ENCODE measurements at places on chromosomes 6 and 20.

GRCh38 chr6:105771313-105771970 is 314.7 kb upstream of the PRDM1 start:
- DNase-seq, result no peak

GRCh38 chr20:34557936-34558319 is 590 bp upstream of the MAP1LC3A start:
- no peak for DNase-seq

DNA sequence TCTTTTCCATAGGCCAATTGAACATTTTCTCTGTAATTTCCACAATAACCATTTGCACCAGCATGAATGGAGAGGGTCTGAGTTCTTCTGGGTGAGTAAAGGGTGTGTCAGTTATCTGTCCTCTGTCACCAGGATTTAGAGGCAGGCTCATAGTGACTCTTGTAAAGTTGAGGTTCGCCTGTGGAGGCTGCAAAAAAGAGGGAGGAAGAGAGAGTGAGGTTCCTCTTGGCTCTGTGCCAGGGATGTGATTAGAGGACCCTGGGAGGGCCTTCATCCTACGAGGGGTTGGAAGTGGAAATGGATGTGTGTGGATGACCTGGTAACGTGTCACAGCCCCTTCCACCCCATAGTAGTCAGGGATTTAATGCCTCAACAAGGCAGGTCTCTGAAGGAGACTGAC is 242.0 kb downstream of the ESR1 start:
- no peak for DNase-seq

DNA sequence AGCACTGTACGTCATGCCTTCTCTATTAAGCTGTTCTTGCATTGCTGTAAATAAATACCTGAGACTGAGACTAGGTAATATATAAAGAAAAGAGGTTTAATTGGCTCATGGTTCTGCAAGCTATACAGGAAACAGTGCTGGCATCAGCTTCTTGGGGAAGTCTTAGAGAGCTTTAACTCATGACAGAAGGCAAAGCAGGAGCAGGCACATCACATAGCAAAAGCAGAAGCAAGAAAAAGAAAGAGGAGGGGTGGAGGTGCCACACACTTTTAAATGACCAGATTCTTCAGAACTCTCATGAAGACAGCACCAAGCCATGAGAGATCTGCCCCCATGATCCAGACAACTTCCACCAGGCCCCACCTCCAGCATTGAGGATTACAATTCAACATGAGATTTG is 30.1 kb downstream of the CYB5R4 start:
- DNase-seq, result no peak

- no peak for DNase-seq
Observed at GRCh38 chr6:50637267-50637666, 76.1 kb upstream of the TFAP2D start.

GRCh38 chr6:34343806-34344205 is 48.7 kb downstream of the NUDT3 start:
- DNase-seq, result no peak

DNA sequence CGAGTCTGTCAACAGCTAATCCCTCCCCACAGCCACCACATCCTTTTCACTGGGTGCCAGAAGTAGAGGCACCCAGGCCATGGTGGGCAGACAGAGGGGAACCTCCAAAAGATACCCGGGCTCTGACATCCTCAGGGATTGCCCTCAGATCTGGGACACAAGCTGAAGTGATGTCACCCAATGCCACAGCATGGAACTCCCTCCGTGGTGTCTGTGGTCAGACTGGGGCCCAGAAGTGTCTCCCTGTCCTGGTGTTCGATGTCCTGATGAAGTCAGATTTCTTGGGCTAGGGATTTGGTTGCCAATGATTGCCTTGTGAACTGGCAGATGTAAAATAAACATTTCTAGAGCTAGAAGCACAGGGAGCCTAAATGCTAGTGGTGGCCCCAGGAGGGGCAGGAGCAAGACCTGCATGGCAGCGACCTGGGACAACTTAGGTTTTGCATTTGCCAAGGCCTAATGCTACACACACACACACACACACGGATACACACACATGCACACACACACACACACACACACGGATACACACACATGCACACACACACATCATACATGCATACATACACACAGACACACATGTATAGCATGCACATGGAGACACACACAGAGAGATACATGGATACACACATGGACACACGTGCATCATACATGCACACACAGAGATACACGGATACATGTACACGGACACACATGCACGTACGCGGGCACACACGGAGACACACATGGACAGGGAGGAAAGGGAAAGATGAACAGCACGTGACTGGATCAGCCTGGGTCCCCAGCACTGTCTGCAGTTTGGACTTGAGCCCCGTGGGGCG is 221.0 kb downstream of the NFATC2 start:
- no peak for DNase-seq

DNA sequence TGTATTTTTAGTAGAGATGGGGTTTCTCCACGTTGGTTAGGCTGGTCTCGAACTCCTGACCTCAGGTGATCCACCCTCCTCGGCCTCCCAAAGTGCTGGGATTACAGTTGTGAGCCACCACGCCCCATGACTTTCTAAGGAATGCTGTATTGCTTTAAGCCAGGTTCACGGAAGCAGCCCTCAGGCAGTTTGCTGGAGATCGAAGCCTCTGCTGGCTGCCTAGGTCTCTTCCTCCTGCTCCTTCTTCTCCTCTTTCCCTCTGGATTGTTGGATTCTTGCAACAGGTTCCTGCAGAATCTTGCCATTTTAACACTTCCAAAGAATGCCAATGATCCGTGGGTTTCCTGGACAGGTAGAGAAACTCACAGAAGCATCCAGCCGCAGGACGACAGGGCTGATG is 29.3 kb upstream of the B4GALT5 start:
- DNase-seq, result no peak

DNA sequence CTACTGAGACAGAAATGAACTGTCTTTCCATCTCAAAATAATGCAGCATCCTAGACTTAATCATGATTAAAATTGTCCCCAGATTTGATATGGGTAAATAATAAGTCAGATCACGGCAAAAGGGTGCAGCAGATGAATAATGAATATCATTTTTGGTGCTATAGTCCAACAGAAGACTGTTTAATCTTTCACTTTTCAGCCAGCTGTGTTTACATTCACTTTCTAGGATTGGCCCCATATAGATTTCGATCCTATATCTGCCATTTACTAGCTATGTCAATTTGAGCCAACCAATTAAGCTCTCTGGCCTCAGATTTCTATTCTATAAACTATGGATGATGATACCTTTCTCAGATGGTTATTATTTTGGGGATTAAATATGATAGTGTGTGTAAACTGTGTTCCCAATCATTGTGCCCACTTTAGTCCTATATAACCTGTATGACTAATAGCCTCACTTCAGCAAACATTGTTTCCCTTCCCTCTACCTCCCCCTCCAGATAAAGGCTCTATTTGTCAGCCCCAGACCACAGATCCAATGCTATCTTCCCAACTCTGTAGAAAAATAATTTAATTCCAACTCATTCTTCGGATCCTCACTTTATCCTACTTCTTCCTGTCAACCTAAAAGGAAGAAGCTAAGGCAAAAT is 53.6 kb upstream of the NT5E start:
- DNase-seq, result no peak

- DNase-seq, result no peak
Observed at GRCh38 chr6:105862936-105863607, 223.1 kb upstream of the PRDM1 start.

DNA sequence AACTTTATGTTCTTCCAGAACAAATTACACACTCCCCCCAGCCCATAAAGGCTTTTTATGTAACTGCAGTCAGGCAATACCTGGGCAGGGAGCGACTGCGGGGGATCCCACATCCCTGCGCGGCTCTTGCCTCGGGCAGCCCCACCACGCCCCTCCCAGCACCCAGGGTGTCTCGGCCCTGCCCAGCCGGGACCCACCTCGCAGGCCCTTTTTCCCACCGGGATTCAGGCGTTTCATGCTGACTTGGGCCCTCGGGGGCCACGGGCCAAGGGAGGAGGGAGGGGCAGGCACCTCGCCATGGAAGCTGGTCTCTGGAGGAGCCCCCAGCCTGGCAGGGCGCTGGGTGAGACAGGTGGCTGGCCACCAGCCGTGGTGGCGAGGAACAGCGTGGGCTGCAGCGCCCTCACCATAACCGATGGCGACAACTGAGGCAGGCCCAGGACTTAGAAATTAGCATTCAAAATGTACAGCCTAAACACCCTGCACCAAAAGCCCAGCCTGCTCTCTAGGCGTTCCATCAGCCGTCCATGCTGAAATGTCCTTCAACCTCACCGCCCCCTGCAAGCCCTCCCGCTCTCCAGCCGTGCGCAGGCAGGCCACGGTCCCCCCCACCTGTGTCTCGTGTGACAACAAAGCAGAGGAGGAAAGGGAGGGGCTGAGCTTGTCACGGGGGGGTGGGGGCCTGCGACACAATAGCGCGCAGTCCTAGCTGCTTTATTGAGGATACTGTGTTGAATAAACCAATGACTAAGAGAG is 15.1 kb upstream of the FOXC1 start:
- no peak for DNase-seq

GRCh38 chr6:136127873-136128272 is 122.2 kb downstream of the MTFR2 start:
- no peak for DNase-seq

DNA sequence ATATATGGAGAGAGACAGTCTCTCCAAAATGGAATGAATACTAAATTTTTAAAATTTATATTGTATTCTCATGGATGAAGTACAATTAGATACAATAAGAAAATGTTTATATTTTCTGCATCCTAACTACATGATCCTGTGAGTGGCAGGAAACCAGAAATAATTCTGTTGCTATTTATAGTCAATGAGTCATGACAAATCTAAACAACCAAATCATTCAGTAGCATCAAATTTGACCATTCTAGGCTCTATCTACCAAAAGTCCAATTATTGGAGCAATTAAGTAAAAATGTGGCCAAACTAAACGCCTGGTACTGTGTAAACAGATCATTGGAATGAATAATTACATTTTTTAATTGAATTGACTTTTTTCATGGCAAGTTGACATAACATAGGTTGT is 959.8 kb downstream of the EPHA7 start:
- no peak for DNase-seq

DNA sequence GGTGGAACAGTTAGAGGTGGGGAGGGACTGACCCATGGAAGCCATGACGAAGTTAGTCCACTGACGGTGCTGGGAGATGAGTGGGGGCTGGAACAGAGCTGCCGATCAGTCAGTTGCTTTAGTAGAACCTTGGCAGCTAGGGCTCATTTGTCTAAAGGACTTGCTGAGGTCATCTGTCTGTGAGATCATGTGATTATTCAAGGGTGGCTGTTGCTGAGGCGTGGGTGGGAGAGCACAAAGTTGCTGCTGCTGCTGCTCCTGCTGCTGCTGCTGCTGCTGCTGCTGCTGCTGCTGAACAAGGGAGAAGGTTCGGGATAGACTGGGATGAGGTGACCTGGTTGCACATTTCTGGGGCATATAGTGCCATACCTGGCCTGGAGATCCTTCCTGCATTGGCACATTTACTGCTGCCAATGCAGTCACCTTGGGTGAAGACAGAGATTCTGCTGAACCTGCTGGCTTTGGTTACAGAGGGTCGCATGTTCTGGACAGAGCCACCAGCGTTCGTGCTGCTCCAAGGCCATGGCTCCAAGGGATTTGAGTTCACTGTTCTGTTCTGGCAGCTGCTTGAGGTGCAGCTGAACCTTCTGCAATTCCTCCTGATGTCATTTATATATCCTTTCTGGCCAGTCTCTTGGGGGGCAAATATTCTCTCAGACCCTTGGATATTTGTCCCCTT is 840.5 kb downstream of the HACE1 start:
- DNase-seq, result no peak

DNA sequence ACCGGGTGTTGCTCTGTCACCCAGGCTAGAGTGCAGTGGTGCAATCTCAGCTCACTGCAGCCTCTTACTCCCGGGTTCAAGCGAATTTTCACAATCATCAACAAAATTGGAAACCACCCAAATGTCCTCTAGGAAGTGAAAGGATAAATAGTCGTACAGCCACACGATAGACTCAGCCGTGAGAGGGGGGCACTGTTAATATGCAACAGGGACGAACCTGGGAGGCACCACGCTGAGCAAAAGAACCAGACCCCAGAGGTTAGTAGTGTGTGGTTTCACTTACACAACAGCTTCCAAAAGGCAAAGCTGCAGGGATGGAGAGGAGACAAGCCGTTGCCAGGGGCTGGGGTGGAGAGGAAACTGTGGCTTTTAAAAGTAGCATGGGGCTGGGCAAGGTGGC is 30.1 kb upstream of the NTSR1 start:
- DNase-seq, result no peak

DNA sequence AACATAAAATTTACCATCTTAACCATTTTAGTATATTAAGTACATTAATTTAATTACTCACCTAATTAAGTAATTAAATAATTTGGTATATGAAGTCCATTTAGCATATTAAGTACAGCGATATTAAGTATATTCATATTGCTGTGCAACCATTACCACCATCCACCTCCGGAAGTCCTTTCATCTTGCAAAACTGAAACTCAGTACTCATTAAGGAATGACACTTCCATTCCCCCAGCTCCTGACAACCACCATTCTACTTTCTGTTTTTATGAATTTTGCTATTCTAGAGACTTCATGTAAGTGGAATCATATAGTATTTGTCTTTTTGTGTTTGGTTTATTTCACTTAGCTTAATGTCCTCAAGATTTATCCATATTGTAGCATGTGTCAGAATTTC is 61.1 kb upstream of the GTSF1L start:
- DNase-seq, result no peak

- no peak for DNase-seq
Observed at GRCh38 chr6:26660000-26660361, 435 bp upstream of the ZNF322 start.

DNA sequence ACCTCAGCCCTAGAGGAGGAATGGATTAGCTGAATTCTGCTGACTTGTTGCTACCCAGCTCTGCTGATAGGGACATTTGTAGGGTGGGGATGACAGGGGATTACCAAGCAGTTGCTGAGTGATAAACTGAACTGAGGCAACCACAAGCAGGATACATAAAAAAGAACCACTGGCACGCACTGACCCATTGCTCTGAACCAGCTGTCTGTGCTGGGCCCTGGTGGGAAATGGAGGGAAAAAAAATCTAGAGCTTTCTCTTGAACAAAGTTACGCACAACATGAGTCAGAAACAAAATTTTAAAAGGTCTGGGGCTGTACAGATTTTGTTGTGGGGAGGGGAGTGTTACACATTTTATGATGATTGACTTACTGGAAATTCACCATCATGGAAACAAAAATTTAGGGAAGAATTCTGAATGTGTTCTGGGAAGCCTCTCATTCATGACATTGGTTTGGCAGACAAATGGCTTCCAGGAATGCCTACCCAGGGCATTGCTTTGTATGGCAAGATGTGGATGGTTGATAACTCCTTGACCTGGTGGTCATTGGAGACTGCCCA is 37.7 kb downstream of the FOXO3 start:
- no peak for DNase-seq

- no peak for DNase-seq
Observed at GRCh38 chr6:62393608-62394007, 107.6 kb upstream of the KHDRBS2 start.

GRCh38 chr6:52595000-52595795 is 18.3 kb upstream of the TRAM2 start:
- DNase-seq, result no peak

GRCh38 chr6:169289257-169289618 is 35.6 kb upstream of the THBS2 start:
- DNase-seq, result no peak
